ENCODE measurements at places on chromosomes 16 and 17.

DNA sequence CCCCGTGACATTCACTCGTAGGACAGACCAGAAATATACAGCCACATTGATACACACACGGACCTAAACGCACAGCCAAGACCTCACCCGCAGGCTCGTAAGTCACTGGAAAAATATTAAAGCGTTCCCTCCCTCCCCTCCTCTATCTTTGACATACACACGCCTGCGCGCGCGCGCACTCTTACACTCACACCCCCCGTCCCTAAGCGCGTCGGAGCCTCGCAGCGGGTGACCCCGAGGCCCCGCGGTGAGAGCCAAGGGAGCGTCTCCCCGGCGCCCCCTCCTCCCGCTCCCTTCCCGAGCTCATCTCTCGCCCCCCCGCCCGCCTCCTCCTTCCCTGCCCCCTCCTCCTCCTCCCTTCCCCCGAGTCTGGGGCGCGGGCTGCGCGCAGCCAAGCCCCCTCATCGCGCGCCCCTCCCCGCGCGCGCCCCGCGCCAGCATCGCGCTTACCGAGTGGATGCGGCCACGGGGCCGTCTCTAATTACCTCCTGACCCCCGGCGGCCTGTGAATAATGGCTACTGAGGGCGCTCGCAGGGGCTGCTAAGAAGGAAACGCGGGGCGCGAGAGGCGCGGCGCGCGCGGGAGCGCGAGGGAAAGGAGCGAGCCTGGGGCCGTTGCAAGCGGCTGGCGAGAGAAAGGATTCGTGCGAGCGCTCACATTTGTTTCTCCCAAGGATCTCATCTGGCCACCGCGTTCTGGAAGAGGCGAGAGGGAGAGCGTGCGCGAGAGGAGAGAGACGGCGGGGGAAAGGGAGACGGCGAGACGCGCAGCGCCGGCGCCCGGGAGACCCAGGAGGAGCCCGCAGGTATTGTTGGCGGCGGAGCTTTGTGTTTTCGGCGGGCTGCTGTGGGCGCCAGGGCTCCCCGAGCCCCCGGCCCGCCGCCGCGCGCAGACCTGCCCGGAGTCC lies 42.4 kb downstream of the RAI1 start:
- DNase-seq: peak; percentile 67

DNA sequence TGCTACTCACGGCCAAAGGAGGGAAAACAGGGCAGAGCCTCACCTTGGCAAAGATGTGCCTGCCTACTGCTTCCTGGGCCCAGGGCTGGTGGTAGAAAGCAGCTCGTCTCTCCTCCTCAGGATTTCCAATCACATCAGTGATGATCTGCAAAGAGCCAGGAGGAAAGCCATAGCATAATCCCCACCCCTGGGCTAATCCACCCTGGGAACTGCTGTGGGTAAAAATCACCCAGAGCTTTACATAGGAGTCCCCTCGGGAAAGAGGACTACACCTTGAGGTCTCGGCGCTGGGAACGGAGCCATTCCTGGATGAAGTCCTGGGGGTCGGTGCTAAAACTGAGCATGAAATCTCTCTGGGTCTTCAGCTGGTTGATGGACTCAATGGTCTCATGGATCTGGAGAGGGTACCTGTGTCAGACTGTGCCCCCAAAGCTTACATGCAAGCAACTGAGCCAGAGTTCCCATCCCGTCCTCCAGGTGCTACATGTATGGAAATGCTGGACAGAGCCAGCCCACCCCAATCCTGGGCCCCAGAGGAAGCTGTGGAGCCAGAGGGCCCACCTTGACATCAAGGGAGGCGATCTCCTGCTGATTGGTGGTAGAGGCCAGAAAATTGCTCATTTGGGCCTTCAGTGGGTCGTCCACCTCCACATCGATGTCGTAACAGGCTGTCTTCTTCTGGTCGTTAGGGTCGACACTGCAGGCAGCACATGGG lies 5.7 kb upstream of the FTSJ3 start:
- no peak for DNase-seq

DNA sequence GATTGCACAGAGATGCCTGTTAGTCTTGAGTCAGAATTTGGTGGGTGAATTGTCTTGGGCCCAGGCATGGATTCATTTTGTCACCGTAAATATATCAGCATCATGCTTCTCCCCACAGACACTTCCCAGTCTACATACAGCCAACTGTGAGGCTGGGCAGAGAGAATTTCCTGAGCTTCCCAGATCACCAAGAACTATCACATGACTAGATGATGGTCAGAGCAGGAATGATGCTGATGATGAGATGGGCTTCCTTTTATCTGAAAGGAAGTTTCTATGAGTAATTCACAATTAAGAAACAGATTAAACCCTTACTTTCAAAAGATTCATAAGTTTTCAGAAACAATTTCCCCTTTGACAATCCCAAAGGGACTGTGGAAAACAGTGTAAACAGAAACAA lies 323 bp upstream of the KRTAP9-9 start:
- DNase-seq: no peak

GRCh38 chr16:57239107-57239506 lies 6.0 kb upstream of the ARL2BP start:
- no peak for DNase-seq

- no peak for DNase-seq
These were observed 52.0 kb upstream of the MMP2 start for GRCh38 chr16:55426865-55427484.

- no peak for DNase-seq
These were observed 22.4 kb upstream of the KCNH6 start for GRCh38 chr17:63500543-63501390.

GRCh38 chr17:10620823-10621222 lies 36.3 kb downstream of the MYH3 start:
- DNase-seq: no peak

DNA sequence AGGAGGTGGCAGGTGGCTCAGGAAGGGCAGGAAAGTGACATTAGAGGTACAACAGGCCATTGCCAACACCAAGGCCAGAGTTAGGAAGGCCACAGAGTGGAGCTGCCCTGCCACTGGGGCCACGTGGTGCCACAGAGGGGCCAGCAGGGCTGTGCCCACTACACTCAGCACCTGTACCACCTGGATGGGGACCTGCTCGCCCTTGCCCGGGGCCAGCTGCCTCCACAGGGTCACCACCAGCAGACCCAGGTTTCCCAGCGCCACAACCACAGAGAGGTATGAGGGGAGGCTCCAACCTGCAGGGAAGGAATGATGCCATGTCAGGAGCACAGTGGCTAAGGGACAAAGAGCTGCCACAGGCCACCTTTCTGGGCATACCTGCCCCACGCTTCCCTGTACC lies 1.2 kb downstream of the SLC52A1 start:
- no peak for DNase-seq

DNA sequence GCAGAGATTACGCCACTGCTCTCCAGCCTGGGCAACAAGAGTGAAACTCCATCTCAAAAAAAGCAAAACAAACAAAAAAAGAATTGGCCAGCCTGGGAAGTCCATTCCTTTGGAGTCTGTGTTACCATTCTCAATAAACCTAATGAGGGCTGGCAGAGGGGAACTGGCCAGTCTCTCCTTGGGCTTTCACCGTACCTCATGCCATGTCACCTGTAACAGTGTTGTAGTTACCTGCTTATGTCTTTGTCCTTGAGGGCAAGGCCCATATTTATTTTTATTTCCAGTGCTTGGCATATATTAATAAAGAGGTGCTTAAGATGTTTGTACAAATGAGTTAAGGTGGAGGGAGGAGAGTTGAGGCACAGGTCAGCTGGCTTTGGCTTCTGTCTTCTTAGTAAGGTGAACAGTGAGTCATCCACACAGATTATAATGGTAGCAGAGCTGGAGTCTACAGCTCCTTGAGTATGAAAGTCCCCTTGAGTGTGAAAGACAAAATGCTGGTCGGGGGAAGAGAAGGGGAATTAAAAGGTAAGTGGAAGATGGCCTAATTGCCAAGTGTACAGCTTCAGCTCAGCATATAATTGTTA lies 8.4 kb downstream of the C1QBP start:
- DNase-seq: no peak

DNA sequence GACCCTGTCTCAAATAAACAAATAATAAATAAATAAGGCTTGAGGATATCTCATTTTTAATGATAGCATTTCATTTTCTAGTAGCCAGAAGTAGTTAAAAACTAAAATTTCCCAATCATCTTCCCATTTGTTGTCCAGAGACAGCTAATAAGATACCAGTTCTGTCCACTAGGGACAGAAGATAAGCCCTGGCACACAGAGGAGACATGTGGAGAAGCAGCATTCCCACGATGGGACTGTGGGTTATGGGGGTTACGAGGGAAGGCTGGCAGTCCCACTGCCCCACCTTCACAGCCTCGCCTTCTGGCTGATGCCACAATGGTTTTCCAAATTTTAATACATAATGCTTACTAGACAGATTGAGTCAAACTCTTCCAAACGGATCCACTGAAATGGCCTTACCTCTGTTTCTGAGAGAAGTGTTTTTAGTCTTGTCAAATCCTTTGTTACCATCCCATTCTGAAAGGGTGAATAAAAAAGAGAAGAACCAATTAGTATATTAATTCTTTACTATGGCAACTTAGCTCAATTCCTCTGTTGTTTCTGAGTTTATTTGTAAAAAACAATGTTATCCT lies 44.2 kb downstream of the HELZ start:
- DNase-seq: no peak

- DNase-seq: no peak
These were observed 7.1 kb upstream of the PIEZO1 start for GRCh38 chr16:88792078-88792550.
